ENCODE measurements at places on chromosomes 6 and 20.

DNA sequence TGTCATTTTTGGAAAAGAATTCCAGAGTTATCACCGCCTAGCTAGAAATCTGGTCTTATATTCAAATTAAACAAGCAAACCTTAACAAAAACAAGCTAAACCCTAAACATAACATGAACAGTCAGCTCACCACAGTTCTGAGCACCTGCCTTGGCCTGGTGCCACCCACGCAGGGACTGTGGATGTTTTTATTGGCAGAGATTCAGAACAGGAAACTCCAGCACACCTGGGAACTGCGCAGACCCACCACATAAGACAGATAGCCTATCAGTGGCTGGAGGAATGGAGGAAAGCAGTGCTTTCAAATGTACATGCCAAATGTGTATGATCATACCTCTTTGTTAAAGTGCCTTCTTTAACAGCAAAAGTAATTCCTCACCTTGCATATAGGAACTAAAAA is 8.9 kb downstream of the SLC16A10 start:
- DNase-seq, result no peak

DNA sequence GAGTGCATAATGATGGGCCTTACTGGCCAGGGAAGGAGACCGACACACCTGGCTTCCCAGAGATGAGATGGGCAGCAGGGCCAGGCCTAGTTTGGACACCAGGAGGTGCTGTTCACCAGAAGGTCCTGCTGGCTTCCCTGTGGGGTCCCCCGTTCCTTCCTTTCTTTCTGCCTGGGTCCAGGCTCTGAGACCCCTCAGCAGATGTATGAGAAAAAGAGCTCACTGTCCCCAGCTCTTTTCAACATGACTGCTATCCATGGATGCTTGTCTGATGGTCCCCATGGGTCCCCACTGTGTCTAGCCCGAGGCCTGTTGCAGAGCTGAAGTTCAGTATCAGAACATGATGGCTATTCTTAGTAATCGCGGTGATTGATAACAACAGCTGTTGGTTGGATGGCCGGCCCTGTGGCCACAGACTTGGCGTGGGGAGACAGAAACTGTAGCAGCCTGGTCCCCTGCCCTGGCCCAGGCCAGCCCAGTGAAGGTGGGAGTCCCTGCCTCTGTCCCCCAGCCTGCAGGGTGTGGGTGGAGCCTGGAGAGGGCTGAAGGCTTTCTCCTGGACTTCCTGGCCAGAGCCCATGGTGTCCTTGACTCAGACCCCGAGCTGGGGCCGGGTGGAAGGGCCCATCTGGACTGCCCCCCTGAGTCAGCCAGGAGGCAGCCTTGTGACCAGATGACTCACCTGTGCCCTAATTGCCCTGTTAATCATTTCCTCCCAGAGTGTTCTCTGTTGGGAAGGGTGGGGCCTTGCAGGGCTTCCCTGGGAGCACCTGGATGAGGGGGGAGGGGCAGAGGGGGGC is 9.9 kb upstream of the BAK1 start:
- DNase-seq, result peak; percentile 58

- no peak for DNase-seq
These were observed 34.7 kb downstream of the FOXQ1 start for GRCh38 chr6:1346558-1347091.

- DNase-seq, result no peak
These were observed 182.5 kb upstream of the TENT5A start for GRCh38 chr6:81934936-81935335.

- no peak for DNase-seq
These were observed 207.8 kb upstream of the ZFP64 start for GRCh38 chr20:52399352-52399751.

DNA sequence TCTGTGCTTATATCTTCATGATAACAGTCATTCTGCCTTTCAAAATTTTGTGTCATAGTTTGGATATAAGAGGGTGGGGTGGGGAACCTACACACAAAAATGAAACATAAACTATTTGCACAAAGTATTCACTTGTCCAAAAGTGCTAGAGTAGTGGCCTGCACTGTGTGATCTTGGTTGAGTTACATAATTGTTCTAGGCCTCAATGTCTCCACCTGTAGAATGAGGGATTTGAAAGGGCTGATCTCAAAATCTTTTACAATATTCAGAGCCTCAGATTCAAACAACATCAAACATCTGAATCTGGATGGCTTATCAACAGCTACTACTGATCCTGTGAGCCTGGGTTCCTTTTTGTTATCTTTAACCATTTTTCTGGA is 64.3 kb upstream of the TMEM30A start:
- no peak for DNase-seq

DNA sequence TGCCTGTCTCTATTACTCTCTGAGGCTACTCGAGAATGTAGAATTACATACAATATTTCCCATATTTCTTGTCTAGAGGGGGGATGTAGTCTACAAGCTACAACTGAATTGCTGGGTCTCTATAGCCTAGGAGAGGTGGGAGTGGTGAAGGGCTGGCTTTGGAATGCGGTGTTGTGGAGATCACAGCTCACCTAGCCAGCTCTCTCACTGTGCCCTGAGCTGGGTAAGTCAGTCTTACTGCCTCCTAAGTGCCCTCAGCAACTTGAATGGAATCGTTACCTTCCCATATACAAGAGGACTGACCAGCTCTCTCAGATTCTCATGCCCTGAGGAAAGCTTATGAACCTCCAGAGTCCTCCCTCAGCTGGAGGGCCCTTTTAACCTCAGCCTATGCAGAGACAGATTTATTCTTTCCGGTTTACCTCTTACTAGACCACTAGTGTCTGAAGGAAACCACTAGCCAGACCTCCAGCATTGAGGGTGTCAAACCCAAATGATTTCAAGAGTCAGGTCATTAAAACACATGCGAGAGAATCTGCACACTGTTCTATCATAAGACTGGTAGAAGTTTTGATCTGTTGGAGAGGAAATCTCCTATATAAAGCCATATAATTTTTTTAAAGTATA is 20.6 kb downstream of the VIP start:
- no peak for DNase-seq

- no peak for DNase-seq
These were observed 107.1 kb downstream of the PSMB1 start for GRCh38 chr6:170445971-170446370.

Measured in muscle of arm (tissue), 14 donors.